ENCODE measurements at places on chromosomes 4 and X.

DNA sequence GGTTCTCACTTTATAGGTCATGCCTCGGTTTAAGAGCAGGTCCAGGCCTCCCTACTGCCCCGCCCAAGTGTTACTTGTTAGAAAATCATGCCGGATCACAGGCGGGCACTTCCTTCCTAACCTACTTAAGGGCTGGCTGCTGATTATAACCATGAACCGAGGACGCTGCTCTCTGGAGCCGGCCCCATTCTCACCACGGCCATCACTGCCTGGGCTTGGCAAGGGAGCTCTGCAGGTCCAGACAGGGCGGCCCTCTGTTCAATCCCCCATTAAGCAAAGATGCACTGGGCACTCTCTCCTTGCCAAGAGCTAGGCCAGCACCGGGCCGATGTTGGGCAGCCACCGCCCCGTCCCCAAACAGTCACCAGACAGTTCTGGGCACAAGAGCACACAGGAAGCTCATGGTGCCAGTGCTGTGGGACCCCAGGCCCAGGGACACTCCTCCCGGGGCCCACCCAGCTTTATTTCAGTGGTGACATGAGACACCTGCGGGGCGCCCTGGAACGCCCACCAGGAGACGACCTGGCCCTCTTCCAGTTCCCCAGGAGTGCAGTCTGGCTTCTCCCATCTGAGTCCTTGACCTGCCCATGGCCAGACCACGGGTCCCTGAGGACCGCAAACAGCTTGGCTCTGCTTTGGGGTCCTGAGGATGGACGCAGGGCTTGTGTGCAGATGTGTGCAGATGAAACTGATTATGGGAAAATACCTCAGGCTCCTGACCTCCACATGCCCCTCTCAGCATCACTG is 44.0 kb downstream of the ABLIM2 start:
- no peaks in the 10 kb centered on the region for H3K4me1 ChIP-seq
- H3K27ac ChIP-seq: no peak overlapping the region
- H3K27me3 ChIP-seq: no peaks in the 10 kb centered on the region
- no peak overlapping the region for H3K4me3 ChIP-seq
- DNase-seq: no peak
- H3K36me3 ChIP-seq: no peaks in the 10 kb centered on the region

DNA sequence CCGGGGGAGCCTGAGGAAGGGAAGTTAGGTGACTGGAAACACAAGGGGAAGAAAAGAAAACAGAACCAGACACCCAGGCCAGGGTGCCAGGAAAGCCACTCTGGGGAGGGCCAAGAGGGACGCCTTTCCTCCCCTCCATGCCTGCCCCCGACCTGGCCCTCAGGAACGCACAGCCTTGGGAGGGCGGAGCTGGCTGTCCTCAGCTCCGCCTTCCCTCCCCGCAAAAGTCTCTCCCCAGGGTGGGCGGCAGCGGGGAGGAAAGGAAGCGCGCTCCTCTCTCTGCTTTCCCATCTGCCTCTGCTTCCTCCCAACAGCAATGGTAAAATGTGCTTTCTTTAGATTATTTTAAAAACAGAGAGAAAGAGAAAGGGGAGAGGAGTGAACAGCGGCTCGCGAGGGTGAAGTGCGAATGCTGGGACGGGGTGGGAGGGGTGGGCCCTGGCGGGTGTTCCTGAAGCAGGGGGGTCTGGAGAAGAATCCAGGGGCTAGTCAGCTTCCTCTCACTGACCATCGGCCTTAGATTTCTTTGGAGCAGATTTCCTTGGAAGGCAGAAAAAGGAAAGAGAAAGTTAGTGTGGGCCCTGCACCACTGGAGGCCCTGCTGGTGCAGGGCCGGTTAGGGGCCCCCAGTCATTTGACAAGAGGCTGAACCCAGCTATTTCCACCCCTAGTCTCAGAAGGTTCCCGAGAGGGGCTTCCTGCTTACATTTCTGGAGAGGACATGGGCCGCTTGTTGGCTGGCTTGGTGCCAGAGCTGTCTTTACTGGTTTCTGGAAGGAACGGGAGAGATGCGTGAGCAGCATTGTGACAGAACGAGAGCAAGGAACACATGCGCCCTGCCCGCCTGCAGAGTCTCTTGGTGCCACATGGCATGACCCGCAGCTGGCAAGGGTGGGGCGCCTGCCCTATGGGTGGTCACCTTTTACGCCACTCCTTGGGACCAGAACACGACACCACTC is 4.7 kb upstream of the RENBP start:
- H3K36me3 ChIP-seq: peaks cover 52% of the 10 kb centered on the region
- H3K4me1 ChIP-seq: no peaks in the 10 kb centered on the region
- no peak overlapping the region for H3K4me3 ChIP-seq
- H3K27me3 ChIP-seq: no peaks in the 10 kb centered on the region
- H3K27ac ChIP-seq: no peak overlapping the region
- DNase-seq: no peak

GRCh38 chr4:5052204-5052702 is 973 bp downstream of the STK32B start:
- H3K4me3 ChIP-seq: peak overlapping the region; percentile 56
- H3K27ac ChIP-seq: peak overlapping the region; percentile 21
- DNase-seq: no peak

GRCh38 chr4:94447754-94448411 is 3.9 kb upstream of the PDLIM5 start:
- H3K27ac ChIP-seq: peak overlapping the region; percentile 39
- DNase-seq: no peak
- peaks cover 19% of the 10 kb centered on the region for H3K4me1 ChIP-seq
- no peak overlapping the region for H3K4me3 ChIP-seq
- no peaks in the 10 kb centered on the region for H3K36me3 ChIP-seq
- no peaks in the 10 kb centered on the region for H3K27me3 ChIP-seq

DNA sequence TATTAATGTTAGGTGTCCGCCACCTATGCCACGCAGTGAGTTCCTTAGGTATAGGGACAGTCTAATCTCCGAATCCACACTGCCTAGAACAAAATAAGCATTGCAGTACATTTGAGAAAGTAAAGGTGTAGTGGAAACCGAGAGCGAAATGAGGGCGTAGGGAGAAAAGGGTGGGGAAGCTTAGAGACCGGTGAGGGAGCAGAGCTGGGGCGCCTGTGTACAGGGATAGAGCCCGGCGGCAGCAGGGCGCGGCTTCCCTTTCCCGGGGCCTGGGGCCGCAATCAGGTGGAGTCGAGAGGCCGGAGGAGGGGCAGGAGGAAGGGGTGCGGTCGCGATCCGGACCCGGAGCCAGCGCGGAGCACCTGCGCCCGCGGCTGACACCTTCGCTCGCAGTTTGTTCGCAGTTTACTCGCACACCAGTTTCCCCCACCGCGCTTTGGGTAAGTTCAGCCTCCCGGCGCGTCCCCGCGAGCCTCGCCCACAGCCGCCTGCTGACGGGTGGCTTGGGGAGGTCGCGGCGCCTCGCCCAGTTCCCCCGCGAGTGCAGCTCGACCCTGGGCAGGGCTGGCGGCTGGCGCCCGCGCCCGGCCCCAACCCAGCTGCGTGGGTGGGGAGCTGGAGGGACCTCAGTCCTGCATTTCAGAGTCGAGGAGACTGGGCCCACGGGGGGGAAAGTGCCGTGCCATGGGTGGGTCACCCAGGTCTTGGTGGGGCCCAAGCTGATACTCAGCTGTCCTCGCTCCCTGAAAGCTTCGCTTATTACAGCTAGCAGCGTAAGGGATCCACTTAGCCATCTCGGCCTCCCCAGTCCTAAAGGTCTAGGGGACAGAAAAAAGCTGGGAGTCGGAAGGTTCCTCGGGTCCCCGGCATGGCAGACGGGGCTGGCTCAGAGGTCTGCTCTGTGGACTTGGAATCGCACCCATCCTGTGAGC is at the start of gene ANXA3:
TSS of gene ANXA3 (plus strand) at position 351 of the 932 bp plus-strand sequence. CDS start 2,704 bp downstream, outside the sequence.
- H3K27ac ChIP-seq: peak within 1 kb of the TSS; percentile 12
- no peak for DNase-seq
- peaks cover 11% of the 10 kb centered on the region for H3K4me1 ChIP-seq
- peaks cover 5% of the 10 kb centered on the region for H3K27me3 ChIP-seq
- no peaks in the 10 kb centered on the region for H3K36me3 ChIP-seq

DNA sequence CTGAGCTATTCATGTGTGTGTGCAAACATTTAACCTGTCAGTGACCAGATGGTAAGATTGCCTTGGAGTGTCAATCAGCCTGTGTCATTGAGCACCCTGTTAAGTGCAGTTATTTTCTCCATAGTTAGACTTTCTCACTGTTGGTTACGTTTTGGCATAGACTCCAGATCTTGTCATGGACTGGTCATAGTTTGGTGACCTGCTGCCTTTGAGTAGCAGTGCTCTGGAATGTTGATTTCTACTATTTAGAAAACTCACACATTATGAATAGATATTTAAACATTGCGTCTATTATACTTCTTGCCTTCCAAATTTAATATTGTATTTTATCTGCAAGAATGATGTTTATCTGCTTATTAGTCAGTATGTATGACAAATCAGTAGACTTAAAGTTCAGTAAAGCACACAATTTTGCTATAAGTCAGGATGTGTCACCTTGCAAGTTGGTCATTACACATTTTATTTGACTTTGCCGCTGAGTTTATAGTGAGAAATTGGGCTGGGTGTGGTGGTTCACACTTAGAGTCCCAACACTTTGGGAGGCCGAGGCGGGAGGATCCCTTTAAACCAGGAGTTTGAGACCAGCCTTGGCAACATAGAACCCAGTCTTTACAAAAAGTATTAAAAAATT is 42.4 kb downstream of the KIAA0232 start:
- peaks cover 28% of the 10 kb centered on the region for H3K36me3 ChIP-seq
- no peak for DNase-seq
- peaks cover 46% of the 10 kb centered on the region for H3K4me1 ChIP-seq
- H3K27me3 ChIP-seq: no peaks in the 10 kb centered on the region

DNA sequence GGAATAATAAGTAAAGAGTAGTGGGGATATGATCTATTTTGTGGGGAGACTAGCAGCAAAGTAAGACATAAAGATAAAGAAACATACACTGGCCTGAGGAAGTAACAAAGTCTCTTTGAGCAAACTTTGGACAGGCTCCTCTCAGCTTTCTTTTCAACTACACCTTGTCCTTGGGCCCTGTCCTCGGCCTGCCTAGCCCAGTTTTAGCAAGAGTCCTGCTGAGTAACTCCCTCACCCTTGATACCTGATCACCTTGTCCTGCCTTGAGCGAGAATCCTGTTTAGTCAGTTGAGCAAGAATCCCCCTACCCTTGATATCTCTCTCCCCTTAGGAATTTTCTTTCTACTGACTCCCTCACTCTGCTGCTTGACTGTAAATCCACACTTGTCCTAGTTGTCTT is 11.5 kb downstream of the HNRNPH2 start:
- no peak overlapping the region for H3K4me3 ChIP-seq
- peaks cover 26% of the 10 kb centered on the region for H3K4me1 ChIP-seq
- no peaks in the 10 kb centered on the region for H3K36me3 ChIP-seq
- peak overlapping the region; percentile 97 for H3K27ac ChIP-seq

DNA sequence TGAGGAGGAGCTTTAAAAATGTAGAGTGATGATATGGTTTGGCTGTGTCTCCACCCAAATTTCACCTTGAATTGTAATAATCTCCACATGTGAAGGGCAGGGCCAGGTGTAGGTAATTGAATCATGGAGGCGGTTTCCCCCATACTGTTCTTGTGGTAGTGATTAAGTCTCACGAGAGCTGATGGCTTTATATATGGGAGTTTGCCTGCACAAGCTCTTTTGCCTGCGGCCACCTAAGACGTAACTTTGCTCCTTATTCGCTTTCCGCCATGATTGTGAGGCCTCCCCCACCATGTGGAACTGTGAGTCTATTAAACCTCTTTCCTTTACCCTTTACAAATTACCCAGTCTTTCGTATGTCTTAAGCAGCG is 332.0 kb downstream of the RAPGEF2 start:
- H3K4me1 ChIP-seq: peaks cover 21% of the 10 kb centered on the region
- no peaks in the 10 kb centered on the region for H3K36me3 ChIP-seq
- H3K27ac ChIP-seq: peak overlapping the region; percentile 54
- DNase-seq: no peak
- H3K4me3 ChIP-seq: no peak overlapping the region

DNA sequence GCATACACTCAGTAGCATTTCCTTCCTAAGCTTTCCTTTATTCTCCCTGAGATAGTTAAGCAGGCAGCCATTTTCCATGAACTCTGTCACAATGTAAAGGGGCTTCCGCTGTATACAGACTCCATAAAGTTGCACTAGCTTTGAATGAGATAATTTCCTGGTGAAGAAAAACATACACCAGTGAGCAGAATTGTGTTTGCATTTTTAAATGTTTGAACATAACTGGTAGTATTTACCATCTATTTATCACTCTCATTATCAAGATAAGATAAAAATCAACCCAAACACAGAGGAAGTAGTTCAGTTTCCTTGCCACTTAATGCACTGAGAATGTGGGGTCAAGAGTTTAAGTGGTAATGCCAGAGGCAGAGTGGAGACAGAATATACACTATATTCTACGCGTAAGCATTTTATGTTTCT is 54.1 kb downstream of the TXK start:
- no peak for DNase-seq
- no peak overlapping the region for H3K4me3 ChIP-seq
- H3K4me1 ChIP-seq: no peaks in the 10 kb centered on the region
- no peaks in the 10 kb centered on the region for H3K36me3 ChIP-seq

DNA sequence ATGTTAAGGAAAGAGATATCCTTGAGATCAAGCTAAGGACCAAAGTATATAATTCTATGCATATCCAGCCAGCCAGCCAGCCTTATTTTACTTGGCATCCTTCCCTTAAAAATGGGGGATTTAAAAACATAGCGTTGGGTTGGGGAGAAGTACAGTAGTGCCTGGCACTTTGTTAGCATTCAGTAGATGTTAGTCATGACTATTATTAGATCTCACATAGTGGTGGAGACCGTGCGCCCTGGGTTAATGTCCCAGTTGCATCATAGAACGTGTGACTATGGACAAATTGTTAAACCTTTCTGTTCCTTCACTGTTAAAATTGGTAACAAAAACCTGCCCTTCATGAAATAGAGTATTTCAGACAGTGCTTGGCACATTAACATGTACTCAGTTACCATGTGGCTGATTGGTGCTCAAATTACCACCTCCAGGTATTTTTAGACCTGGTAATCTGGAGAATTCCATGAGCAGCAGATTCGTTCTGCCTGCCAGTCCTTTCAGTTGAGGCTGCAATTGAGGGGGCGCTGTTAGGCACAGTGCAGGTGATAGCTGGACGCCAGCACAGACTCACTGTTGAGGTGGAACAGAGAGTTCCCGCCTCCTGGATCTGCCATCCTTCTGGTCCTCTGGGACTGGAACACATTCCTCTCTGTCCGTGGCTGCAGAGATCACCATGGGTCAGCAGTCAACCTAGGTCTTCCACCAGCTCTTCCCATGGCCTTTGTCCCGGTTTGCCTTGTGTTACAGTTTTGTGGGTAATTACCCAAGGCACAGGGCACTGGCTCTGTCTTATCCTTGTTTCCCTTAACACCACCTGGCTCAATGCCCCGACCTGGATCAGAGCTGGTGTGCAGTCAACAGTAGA is 31.7 kb downstream of the RBBP7 start:
- H3K4me1 ChIP-seq: peaks cover 12% of the 10 kb centered on the region
- H3K4me3 ChIP-seq: no peak overlapping the region
- DNase-seq: peak; percentile 73
- peak overlapping the region; percentile 64 for H3K27ac ChIP-seq

GRCh38 chrX:110182362-110182761 is 135.5 kb downstream of the AMMECR1 start:
- no peak for DNase-seq
- no peak overlapping the region for H3K27ac ChIP-seq
- no peaks in the 10 kb centered on the region for H3K27me3 ChIP-seq
- no peaks in the 10 kb centered on the region for H3K36me3 ChIP-seq
- no peak overlapping the region for H3K4me3 ChIP-seq

DNA sequence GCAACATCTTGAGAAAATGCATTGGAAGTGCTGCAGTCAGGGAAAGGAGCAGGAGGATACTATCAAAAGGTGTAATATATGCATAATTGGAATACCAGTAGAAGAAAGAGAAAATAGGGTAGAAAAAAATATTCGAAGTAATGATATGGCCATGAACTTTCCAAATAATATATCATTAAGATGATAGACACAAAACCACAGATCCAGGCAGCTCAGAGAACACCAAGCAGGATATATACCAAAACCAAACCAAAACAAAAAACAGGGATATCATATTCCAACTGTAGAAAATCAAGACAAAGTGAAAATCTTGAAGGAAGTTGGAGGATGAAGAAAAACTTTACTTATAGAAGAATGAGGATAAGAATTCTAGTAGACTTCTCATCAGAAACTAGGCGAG is 9.7 kb upstream of the POLA1 start:
- H3K4me3 ChIP-seq: no peak overlapping the region
- no peaks in the 10 kb centered on the region for H3K36me3 ChIP-seq

All from tibial artery (tissue), 4 donors.